NCI-H2081 (cell line): ENCODE measurements at places on chromosomes 6 and 20.

GRCh38 chr6:52558266-52559000 lies 18.4 kb downstream of the TRAM2 start:
- DNase-seq: no peak

- DNase-seq: peak; percentile 51
Measured at GRCh38 chr6:162856885-162857284, 129.1 kb downstream of the PACRG start.

- peak; percentile 74 for DNase-seq
Measured at GRCh38 chr6:12233693-12234571, 56.2 kb upstream of the EDN1 start.

DNA sequence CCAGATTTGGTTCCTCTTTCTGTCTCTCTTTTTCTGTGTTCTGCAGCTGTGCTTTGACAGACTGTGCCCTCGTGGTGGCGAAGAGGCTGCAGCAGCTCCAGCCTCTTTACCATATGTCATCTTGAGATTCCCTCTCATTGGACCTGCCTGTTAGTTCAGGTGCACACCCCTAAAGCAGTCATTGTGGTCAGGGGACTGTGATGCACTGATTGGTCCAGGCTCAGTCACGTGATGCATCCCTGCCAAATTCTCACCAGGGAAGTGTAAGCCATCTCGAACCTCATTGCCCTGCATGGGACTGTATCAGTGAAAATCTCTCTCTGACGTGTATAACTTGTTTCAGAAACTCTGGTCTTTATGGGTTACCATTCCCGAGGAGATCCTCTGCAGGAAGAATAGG lies 160.3 kb downstream of the EYA2 start:
- no peak for DNase-seq

DNA sequence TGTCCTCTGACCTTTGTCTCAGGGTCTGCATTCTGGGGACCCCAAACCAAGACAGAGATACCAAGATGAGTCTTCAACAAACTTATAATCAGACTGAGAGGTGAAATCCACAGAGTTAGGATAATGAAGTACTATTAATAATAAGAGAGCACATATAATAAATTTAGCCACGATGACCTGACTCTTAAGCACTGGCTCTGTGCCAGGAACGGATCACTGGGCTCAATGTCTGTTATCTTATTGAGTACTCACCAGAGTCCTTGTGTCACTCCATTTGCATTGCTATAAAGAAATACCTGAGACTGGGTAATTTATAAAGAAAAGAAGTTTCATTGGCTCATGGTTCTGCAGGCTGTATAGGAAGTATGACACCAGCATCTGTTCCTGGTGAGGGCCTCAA lies 18.9 kb upstream of the ITPR3 start:
- DNase-seq: no peak

- DNase-seq: no peak
Measured at GRCh38 chr6:89299466-89299850, 15.6 kb downstream of the GABRR2 start.

DNA sequence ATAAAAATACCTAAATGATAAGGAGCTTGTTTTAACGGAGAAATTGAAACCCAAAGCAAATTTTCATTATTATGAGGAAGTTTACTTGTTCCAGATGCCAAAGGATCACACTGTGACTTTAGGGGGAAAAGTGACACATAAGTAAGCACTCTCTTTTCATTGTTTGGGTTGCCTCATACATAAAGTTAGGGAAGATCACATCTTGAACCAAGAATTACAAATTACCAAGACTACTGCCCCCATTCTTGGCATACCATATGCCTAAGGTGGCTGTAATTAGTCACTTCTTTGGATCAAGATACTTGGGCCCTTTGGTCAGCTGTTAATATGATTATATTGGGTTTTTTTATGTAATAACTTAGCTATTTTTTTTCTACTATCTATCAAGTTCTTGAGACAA lies 269.0 kb downstream of the COL12A1 start:
- no peak for DNase-seq

GRCh38 chr6:116783852-116784251 lies 18.3 kb upstream of the FAM162B start:
- DNase-seq: no peak

DNA sequence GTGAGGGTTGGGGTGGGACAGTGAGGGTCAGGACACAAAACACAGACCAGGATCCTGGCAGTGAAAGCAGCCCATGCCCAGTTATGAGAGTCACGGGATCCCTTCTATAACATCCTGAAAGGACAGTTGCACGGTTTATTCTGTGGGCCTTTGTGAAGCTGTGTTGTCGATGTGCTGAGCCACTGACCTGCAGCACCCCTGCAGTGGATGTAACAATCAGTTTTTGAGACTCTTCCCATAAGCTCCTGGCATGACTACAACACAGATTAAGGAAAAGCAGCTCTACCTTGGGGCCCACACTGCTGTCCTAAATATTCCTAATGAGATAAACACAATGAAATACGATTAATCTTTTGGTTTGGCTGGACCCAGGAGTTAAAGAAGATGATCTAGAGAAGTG lies 3.7 kb downstream of the PYGB start:
- DNase-seq: no peak

DNA sequence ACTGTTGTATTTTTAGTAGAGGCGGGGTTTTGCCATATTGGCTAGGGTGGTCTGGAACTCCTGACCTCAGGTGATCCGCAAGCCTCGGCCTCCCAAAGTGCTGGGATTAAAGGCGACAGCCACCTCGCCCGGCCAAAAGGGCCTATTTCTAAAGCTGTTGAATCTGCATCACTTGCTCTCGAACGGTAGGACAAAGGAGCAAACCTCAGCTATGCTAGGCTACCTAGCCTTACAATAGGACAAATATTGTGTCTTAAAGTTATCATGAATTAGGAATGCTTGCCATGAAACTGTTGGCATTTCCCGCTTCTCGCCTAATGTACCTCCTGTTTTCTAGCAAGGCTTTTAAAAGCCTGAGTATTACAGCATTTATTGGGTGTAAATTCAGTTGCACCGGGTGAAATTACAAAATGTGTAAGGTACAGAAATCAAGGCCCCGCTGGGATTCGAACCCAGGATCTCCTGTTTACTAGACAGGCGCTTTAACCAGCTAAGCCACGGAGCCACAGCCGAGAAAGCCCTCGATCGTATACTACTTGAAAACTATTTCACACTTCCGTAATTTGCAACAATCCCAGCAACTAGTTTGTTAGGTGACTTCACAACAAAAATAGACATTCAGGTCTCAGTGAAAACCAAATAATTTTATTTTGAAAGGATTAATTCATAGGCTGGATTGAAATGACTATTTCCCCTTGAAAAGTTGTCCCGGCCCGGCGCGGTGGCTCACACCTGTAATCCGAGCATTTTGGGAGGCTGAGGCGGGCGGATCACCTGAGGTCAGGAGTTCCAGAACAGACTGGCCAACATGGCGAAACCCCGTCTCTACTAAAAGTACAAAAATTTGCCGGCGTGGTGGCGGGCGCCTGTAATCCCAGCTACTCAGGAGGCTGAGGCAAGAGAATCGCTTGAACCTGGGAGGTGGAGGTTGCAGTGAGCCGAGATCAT lies 211.6 kb upstream of the ZNF184 start:
- peak; percentile 77 for DNase-seq

DNA sequence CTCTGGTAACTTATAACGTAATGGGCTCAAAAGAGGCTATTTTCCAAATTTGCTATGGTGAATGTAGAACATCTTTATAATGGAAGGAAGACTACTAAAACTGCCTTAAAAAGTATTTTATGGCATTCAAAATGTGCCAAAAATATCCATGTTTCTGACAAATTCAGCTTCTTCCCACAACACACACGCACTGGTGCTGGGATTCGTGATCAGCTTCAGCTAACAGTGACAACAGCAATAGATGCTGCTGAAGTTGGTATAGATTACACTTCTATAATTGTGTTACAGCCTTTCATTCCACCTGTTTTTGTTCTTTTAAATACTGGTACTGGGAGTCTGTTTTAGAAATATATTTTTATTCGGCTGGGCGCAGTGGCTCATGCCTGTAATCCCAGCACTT lies 19.0 kb downstream of the NUDT3 start:
- no peak for DNase-seq

DNA sequence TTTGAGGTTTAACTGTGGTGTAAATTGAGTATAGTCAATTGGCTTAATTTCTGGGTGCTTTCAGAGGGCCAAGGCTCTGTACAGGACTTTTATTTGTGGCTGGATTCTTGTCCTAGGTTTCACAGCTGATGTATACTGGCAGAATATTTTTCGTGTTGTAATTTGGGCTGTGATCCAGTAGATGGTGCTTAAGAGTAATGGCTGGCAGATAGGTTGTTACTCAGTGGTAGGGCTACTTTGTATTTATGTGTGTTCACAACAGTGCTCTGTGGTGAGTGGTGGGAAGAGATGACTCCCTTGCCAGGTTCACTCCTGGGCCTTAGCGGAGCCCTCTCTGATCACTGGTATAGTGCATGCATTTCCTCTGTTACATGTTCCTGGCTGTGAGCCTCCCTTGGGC lies 34.5 kb upstream of the FERMT1 start:
- no peak for DNase-seq

GRCh38 chr6:116277124-116277523 lies 2.6 kb downstream of the TSPYL1 start:
- DNase-seq: no peak

GRCh38 chr6:137271245-137272183 lies 52.3 kb upstream of the IFNGR1 start:
- DNase-seq: no peak

GRCh38 chr6:1382331-1382882 lies 7.0 kb upstream of the FOXF2 start:
- no peak for DNase-seq

DNA sequence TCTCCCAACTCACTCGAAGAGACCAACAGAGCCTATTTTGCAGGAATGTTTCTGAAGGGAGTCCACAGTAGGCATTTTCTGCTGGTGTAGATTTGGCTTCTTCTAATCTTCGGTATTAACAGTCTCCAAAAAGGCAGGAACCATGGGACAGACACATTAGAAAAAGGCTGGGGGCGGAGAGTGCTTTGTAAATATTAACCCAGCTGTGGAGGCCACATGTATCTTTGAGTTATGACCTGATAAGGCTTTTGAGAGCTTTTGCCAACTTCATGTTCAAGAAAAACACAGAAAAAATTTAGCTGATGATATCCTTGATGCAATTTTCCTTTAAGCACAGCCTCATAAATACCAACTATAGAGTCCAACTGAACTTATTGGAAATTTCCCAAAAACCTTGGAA lies 119.4 kb upstream of the TSHZ2 start:
- peak; percentile 15 for DNase-seq

DNA sequence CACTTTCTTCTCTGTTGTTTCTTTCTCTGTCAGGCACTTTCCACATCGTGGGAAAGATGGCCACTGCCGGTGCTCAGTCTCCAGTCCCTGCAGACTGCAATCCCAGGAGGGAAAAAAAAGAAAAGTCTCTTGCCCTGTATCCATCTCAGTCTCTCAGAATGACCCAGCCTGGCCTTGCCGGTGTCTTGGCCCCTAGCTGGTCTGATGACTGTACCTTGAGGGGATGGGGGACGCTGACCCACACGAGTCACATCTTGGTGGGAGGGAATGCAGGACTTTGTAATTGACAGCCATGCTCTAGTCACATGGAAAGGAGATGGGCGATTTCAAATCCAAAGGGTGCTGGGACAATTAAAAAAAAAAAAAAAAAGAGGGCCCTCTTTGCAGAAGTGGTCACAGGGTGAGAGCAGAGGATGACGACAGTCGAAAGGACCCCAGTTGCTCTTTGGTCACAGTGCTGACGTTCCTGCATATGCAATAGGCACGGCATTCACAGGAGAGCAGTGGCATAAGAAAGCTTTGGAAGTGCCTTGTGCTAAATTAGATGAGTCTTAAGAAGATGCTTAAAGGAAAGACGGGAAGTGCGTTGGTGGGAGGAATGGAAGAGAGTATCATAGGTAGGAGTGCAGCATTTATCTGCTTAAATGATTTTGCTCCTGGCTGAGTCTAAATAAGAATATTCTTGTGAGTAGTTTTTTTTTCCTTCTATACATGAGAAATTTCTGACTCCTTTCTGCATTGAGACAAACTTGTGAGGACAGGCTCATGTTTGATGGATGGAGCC lies 63.9 kb upstream of the AKAP12 start:
- DNase-seq: no peak

- peak; percentile 71 for DNase-seq
Measured at GRCh38 chr6:32190054-32190851, at the start of gene PBX2. TSS of gene PBX2 (minus strand) at chr6:32190202. CDS start at chr6:32189915, 287 bp downstream.

GRCh38 chr20:24598996-24599395 lies 129.6 kb downstream of the SYNDIG1 start:
- no peak for DNase-seq

DNA sequence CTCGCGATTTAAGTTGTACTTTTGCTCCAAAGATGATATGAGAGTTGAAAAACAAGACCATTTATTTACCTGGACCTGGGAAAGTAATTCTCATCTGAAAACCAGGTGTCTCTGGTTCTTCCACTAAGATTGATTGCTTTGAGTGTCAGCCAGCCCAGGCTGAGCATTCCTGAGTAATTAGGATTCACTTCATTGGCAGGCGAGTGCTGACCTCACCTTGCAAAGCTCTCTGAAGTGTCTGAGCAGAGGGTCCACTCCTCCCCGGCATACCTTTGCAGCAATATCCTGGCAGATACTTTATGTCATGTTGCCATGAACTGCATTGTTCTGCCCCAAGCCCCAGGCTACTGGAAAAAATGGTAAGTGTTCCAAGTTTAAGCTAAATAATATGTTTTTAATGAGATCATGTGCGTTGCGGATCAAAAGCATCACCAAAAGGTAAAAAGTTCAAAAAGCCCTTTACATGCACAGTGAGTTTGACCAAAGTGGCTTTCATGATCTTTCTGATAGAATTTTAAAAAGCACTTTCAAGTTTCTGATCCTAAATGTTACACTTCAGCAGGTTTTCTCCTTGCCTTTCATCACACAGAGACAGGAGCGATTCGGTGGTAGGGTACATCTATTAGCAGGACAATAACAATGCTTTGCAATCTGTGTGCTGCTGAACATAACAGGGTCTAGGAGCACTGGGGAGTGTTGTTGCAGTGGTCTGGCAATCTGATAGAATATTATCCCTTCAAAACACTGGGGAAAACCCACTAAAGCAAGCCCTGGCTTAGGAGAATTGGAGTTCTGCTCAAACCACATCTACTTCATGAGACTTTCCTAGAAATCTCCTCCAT lies 127.8 kb upstream of the EEF1E1 start:
- no peak for DNase-seq
